ENCODE measurements at places on chromosomes 2 and 18. TPM values are rescaled to one million over a fixed set of nuclear protein-coding genes. Genes with fewer than 3 reads are reported as not detected.

DNA sequence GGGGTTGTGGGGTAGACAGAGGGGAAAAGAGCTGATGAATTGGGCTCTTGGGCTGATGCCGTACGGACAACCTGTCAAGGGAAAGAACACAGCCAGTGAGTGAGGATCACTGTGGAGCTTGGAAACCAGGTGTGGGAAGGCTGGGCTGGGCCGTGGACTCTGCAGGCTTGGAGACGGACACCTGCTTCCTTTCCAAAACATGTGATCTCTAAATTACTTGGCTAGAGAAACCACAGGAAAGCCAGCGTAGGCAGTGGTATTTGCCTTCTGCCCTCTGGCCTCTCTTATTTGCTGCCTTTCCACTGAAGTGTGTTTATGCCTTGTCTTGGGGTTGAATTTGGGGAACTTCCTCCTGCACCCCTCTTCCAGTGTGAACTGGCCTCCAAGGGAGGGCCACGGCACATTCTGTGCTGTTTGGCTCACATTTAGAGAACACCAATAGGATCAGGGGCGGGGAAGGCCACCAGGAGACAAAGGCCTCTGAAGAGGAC is 267.7 kb downstream of the PRKCE start:
- DNase-seq, result no peak

DNA sequence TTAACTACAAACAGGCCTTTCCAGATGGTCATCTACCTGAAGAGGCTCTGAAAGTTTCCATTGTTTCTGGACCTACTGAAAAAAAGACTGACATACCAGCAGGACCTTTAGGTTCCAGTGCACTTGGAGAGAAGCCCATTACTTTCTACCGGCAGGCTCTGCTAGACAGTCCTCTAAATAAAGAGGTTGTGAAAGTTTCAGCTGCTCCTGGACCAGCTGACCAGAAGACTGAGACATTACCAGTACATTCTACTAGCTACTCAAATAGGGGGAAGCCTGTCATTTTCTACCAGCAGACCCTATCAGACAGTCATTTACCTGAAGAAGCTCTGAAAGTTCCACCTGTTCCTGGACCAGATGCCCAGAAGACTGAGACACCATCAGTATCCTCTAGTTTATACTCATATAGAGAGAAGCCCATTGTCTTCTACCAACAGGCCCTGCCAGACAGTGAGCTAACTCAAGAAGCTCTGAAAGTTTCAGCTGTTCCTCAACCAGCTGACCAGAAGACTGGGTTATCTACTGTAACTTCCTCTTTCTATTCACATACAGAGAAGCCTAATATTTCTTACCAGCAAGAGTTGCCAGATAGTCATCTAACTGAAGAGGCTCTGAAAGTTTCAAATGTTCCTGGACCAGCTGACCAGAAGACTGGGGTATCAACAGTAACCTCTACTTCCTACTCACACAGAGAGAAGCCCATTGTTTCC is 65.8 kb downstream of the ALMS1 start:
- no peak for DNase-seq

Gene GBX2
- not detected for total RNA-seq

Gene CCL20
- total RNA-seq, result 6.7 TPM
